Ovary (tissue), 10 donors: ENCODE measurements at places on chromosomes 7 and 10. TPM values are rescaled to one million over a fixed set of nuclear protein-coding genes. Genes with fewer than 3 reads are reported as not detected.

TLL2 gene
- total RNA-seq, result 0.40 TPM

ERVW-1 gene
- not detected for total RNA-seq

SCART1 gene
- 5.0 TPM for total RNA-seq

LUC7L2 gene
- total RNA-seq, result 61.6 TPM

SUN3 gene
- total RNA-seq, result not detected

SEMA3D gene
- 5.1 TPM for total RNA-seq

CDNF gene
- 4.4 TPM for total RNA-seq

ZNRF2 gene
- 24.8 TPM for total RNA-seq

ACHE gene
- 3.8 TPM for total RNA-seq

GPR26 gene
- total RNA-seq, result not detected

PLEKHS1 gene
- total RNA-seq, result 0.15 TPM

MOGAT3 gene
- not detected for total RNA-seq
